ENCODE measurements at places on chromosomes 1 and 21.
A peak's percentile ranks its signal among the peaks of the same experiment; 100 is the strongest.

- DNase-seq, result no peak
Measured at GRCh38 chr1:14674030-14674429, 75.5 kb downstream of the KAZN start.

DNA sequence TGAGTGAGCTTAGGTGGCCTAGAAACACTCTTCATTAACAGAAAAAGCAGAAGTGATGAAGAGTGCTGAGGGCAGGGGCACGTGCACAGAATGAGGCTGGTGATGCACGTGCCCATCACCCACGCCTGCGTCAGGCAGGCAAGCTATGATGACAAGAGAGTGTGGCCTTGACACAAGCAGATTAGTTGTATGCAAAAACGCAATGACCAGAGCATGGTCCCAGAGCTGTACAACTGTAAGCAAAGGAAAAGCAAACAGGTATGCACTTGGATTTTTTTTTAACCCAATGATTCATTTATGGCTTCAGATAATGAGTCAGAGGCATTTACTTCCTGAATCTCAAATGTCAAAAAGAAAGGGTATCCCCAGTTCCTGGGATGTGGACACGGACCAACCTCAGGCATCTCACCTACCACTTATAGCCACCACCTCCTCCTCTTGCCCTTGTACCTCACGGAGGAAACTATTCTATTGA lies 9.1 kb upstream of the TMEM61 start:
- DNase-seq, result no peak

DNA sequence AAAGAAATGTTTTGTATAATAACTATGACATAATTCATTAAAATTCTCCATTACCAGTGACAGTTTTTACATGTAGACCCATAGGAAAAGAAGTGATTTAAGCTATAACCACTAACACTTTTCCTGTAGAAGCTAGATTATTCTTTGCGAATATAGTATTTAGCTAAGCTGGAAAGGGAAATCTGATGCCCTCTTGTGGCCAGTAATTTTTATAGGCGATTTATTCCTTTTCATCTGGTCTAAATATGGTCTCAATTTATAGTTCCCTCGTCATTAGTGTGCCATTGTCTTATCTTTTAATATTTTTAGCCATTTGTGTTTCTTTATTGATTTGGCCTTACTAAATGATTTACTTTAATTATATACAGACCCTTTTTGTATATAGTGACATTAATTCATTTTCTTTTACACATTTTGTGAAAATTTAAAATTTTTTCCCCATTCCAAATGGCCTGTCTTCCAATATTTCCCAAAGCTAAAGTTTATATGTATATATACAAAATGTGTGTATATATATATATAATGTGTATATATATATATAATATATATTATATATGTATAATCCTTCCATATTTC lies 26.7 kb downstream of the BTG3 start:
- DNase-seq, result peak; percentile 27

GRCh38 chr1:48182439-48182838 lies 40.1 kb upstream of the SLC5A9 start:
- peak; percentile 14 for DNase-seq

DNA sequence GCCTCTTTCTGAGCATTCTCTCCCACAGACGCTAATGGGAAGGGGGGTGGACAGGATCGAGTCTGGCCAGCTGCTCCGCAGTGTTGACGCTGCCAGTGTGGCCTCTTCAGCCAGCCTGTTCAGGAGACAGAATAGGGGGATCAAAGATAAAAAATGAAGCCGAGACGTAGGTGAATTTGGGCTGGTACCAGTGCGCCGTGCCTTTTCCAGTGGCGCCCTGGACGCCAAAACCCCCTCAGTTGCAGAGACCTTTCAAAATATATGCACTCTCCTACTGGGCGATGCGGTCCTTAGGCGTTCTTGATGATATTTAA lies 1.1 kb downstream of the TTC3 start:
- peak; percentile 37 for DNase-seq

DNA sequence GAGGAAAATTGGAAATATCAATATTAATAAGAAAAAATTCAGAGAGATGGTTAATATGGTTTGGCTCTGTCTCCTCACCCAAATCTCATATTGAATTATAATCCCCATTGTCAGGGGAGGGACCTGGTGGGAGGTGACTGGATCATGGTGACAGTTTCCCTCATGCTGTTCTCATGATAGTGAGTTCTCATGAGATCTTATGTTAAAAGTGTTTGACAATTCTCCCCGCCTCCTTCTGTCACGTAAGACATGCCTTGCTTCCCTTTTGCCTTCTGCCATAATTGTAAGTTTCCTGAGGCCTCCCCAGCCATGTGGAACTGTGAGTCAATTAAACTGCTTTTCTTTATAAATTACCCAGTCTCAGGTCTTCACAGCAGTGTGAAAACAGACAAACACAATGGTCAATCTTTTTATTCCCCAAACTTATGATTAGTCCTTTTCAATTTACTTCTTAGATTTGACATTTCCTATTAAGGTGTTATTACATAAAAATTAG lies 11.0 kb downstream of the EGLN1 start:
- no peak for DNase-seq

DNA sequence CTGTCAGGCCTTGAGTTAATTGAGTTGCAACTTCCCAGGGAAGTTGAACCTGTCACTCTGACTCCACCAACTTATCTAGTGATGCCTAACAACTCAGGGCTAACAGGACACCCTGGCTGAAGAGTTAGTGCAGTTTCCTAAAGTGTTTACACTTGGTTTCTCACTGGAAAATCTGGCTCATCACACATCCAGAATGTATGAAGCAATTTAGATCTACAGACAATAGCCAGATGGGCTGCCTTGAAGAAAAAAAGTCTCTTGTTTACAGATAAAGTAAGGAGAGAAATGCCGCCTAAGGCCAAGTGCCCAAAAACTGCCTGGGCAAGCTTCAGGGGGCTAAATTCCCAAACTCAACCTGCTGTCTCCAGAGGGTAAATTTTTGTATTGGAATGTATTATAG lies 446.3 kb upstream of the NCAM2 start:
- DNase-seq, result no peak

DNA sequence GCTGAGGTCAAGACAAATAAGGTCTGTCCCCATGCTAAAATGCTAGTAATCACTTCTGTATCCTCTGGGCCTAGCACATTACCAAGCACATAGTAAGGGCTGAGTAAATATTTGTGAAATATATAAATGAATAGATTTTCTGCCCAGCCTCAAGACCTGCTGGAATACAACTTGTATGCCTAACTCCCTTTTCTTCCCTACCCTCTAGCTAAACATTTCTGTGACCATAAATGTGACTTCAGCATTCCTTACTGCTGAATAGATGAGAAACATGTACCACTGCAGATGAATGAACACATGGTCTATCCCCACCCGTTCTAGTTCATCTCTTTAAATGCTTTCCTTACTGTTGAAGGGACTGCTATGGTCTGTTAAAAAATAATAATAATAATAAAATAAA lies 209.0 kb upstream of the HOOK1 start:
- DNase-seq, result no peak

- no peak for DNase-seq
Measured at GRCh38 chr1:24400065-24400464, 13.5 kb downstream of the STPG1 start.

GRCh38 chr1:114234408-114235124 lies 80.9 kb upstream of the SYT6 start:
- no peak for DNase-seq

- DNase-seq, result no peak
Measured at GRCh38 chr1:4591926-4592325, 62.5 kb upstream of the AJAP1 start.

GRCh38 chr1:24641646-24642151 lies 1.4 kb upstream of the SRRM1 start:
- DNase-seq, result no peak

DNA sequence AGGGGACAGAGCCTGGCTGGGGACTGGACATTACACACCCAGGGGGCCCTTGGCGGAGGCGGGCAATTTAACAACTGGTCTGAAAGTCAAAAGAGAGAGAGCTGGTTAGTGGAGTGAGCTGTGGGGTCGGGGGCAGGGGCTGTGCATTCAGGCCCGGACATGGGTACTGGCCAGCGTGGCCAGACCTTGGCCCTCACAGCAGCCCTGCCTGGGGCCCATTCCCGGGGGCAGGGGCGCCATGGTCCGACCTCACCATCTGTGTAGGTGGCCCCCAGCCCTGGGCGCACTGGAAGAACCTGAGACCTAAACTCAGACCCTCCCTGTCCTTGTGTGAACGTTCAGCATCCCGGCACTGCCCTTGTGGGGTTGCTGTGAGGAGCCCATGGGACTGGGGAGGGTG lies 5.0 kb downstream of the CLDN19 start:
- DNase-seq, result no peak

- no peak for DNase-seq
Measured at GRCh38 chr1:156487862-156488261, 12.7 kb downstream of the MEF2D start.

DNA sequence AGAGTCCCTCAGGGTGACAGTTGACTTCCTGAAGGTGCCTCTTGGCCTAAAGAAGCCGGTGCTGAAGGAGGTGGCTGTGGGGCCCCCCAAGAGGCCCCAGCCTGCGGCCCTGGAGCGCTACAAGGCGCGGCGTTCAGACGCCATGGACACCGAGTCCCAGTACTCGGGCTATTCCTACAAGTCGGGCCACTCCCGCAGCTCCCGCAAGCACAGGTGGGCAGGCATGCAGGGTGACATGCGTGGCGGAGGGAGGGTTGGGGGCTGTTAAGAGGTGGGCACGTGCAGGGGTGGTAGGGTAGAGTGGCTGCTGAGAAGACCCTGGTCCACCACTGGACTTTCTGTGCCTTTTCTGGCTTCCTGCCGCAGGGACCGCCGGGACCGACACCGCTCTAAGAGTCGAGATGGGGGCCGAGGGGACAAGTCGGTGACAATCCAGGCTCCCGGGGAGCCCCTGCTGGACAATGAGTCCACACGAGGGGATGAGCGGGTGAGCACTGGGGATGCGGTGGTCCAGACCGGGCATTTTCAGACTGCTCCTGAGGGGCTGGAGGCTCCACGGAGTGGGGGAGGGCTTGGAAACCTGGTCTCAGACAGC lies 15.4 kb downstream of the VANGL2 start:
- DNase-seq, result no peak

DNA sequence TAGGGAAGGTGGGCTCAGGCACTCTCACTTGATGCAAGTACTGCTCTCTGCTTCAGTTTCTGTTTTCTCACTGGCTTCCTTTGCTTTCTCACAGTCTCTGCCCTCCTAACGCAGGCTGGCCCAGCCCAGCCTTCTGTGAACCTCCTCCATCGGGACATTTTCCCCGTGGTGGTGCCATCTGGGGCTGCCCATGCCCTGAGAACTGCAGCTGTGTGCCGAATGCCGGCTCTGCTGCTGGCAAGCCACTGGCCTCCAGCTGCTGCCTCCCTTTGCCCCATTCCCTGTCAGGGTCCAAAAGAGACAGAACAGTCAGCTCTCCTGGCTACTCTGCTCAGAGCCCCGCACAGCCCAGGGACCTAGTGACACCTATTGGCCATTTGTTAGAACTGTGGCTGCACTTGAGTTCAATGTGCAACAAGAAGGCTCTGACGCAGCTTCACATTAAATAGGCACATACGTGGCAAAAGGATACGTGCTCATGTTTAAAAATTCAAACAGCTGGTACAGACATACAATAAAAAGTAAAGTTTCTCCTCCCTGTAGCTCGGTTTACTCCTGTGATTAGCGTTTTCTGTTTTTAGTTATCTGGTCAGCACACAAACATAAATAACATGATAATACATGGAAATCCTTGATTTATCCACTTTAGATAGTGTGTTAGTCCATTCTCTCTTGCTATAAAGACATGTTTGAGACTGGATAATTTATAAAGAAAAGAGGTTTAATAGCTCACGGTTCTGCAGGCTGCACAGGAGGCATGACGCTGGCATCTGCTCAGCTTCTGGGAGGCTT lies 46.6 kb downstream of the FCRL5 start:
- DNase-seq, result peak; percentile 56

- DNase-seq, result no peak
Measured at GRCh38 chr1:230295367-230295766, 130.8 kb downstream of the PGBD5 start.

- DNase-seq, result peak; percentile 57
Measured at GRCh38 chr1:32180186-32181060, 948 bp downstream of the TXLNA start.

GRCh38 chr1:179785031-179785431 lies 41.9 kb downstream of the FAM163A start:
- DNase-seq, result peak; percentile 81

DNA sequence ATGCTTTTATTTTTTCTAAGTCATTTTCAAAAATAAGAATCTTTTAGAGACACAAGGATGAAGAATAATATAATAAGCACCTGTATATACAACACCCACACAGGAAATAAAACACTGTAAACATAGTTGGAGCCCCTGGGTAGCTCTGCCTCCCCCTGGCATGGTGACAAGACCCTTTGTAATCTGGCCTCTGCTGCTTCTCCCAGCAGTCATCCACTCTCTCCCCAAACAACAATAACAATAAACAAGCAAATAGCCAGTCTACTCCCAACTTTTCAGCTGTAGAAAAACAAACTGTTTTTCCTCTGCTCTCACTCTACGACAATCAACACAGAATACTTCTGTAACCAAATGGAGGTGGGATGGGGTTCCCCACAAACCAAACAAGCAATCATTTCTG lies 110.1 kb downstream of the CSMD2 start:
- no peak for DNase-seq

DNA sequence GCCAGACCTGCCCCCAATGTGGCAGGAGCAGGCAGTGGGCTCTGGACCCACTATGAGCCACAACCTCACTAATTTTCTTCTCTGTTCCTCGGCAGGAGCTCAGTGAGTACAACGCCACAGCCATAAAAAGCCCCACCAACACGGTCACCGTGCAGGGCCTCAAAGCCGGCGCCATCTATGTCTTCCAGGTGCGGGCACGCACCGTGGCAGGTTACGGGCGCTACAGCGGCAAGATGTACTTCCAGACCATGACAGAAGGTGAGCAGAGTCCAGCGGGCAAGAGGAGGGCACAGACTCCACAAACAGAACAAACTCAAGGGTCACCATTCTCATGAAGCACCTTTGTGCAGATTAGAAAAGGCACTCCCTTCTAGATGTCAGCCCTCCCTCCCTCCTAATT lies 79.9 kb downstream of the LACTBL1 start:
- DNase-seq, result no peak

Measured in BE2C (cell line).